ENCODE measurements at places on chromosomes 7 and 10. TPM values are rescaled to one million over a fixed set of nuclear protein-coding genes. Genes with fewer than 3 reads are reported as not detected.

EIF5AL1 gene
- 0.16 TPM for total RNA-seq

NYAP1 gene
- 2.6 TPM for total RNA-seq

RPEL1 gene
- total RNA-seq, result not detected

SFRP4 gene
- not detected for total RNA-seq

MBLAC1 gene
- total RNA-seq, result 1.8 TPM

FBXL13 gene
- 0.32 TPM for total RNA-seq

PRKAR2B gene
- 37.6 TPM for total RNA-seq

SEC23IP gene
- 42.6 TPM for total RNA-seq

MIOS gene
- 23.7 TPM for total RNA-seq

SOSTDC1 gene
- not detected for total RNA-seq

MSANTD7 gene
- 12.6 TPM for total RNA-seq

KLF6 gene
- total RNA-seq, result 314 TPM

SLC26A3 gene
- total RNA-seq, result not detected

VIPR2 gene
- not detected for total RNA-seq

INA gene
- total RNA-seq, result under 0.01 TPM

ZNF479 gene
- total RNA-seq, result not detected

HIP1 gene
- 25.7 TPM for total RNA-seq

HYAL4 gene
- total RNA-seq, result 1.2 TPM

PTPRN2 gene
- total RNA-seq, result 1.9 TPM

BCCIP gene
- 36.9 TPM for total RNA-seq

CNNM1 gene
- total RNA-seq, result not detected

GPNMB gene
- total RNA-seq, result 0.32 TPM

HABP2 gene
- not detected for total RNA-seq

LIPN gene
- total RNA-seq, result not detected

All from bladder microvascular endothelial cell (primary cell).